ENCODE measurements at places on chromosomes 6 and 20.

GRCh38 chr20:53284256-53284655 lies 309.4 kb downstream of the ZNF217 start:
- no peak for DNase-seq

DNA sequence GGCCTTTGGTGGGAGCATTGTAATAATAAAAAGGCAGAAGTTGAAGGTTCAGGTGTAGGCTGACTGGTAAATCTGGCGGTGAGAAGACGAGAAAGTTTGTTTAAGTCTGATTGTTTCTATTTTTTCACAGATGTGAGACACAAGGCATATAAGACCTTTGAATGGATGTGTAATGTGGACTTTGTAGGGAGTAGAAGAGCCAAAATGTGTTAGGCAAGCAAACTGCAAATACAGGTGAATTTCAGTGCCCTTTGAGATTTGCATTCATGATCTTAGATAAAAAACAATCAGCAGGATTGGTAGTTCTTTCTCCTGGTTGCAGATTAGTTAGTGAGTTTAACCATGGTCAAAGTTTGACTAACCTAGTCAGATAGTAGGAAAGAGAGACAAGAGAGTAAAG lies 238.9 kb downstream of the FRK start:
- DNase-seq, result no peak

- DNase-seq, result no peak
Observed at GRCh38 chr20:57175397-57176010, 90.9 kb downstream of the BMP7 start.

GRCh38 chr20:47448429-47448828 lies 53.3 kb upstream of the NCOA3 start:
- DNase-seq, result no peak

DNA sequence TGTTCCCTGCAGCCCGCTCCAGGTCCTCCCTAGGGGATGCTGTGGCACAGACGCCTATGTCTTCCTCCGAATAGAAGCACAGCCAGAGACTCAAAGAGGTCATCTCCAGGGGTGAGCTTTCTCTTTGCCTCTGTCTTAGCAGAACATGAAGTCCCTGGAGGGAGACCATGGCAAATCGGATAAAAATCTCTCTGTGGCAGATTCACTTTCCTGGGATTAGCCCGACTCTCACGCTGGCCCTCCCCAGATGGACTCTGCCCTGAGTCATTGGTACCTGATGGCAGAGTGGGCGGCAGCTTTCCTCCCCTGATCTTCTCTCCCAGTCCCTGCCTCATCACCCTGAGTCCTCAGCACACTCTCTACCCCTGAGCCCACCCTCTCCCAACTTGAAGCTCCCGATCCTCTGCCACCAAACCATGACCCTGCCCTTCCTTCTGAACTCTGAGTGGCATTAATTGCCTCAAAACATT lies 58.0 kb upstream of the CCDC167 start:
- DNase-seq, result no peak

DNA sequence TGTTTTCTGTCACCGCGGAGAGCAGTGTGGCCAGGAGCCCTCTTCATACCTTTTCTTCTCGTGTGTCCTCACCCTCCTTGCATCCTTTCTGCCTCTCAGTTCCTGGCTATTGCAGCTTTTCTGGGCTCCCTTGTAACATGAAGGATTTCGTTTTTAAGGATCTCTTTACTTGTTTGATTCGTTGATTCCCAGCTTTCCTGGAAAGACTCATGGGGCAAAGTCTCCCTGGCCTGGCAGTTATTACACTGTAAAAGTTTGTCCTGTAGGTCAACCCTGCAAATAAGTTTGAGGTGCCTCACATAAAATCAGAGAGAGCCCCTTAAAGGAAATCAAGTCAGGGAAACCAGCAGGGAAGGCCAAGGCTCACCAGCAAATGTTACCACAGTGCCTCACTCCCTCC lies 70.1 kb downstream of the ISM1 start:
- no peak for DNase-seq
